Caco-2 (cell line): ENCODE measurements at places on chromosomes 12 and 14. TPM values are rescaled to one million over a fixed set of nuclear protein-coding genes. Genes with fewer than 3 reads are reported as not detected.
A peak's percentile ranks its signal among the peaks of the same experiment; 100 is the strongest.

DNA sequence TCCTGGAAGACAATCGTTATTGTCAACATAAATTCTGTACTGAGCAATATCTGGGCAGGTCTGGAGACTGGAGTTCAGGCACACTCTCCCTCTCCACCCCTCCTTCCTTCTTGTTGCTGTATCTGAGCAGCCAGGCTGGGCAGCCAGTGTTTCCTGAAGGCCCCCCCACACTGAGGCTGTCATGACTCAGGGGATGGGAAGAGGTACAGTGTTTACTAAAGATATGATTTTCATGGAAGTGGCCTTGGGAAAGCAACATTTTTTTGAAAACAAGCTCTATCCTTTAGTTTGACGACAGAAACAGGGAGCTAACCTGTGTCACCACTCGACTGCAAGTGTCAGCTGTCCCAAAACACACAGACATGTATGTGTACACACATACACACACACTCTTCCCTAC is 1485.4 kb upstream of the TMEM132C start:
- H3K27me3 ChIP-seq, result no peaks in the 10 kb centered on the region
- no peak overlapping the region for H3K4me3 ChIP-seq
- DNase-seq, result no peak
- no peak overlapping the region for H3K27ac ChIP-seq

GRCh38 chr12:71790331-71790730 is 35.7 kb downstream of the RAB21 start:
- H3K4me1 ChIP-seq, result no peaks in the 10 kb centered on the region
- H3K36me3 ChIP-seq, result no peaks in the 10 kb centered on the region
- no peaks in the 10 kb centered on the region for H3K27me3 ChIP-seq

- peaks cover 6% of the 10 kb centered on the region; the same call in 1 of the 2 replicates for H3K4me1 ChIP-seq
- peak; percentile 39 for DNase-seq
- no peaks in the 10 kb centered on the region for H3K27me3 ChIP-seq
- H3K4me3 ChIP-seq, result peak overlapping the region; percentile 84
Observed at GRCh38 chr14:70642303-70643235, 853 bp downstream of the TTC9 start.

GRCh38 chr14:23450379-23450778 is 14.9 kb upstream of the MYH7 start:
- no peaks in the 10 kb centered on the region for H3K4me1 ChIP-seq
- no peaks in the 10 kb centered on the region for H3K36me3 ChIP-seq
- no peaks in the 10 kb centered on the region for H3K27me3 ChIP-seq
- H3K27ac ChIP-seq, result no peak overlapping the region
- H3K4me3 ChIP-seq, result no peak overlapping the region
- no peak for DNase-seq

The GARIN6 gene
- total RNA-seq, result not detected in 2 replicates
